ENCODE measurements at places on chromosomes 11 and 22.

DNA sequence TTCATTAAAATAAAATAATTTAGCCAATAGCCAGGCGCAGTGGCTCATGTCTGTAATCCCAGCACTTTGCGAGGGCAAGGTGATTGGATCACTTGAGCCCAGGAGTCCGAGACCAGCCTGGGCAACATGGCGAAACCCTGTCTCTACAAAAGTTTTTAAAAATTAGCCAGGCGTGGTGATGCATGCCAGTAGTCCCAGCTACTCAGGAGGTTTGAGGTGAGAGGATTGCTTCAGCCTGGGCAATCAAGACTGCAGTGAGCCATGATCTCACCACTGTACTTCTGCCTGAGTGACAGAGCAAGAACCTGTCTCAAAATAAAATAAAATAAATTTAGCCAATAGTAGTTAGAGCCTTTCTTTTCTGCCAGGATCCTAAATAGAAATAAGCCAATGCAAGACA is 12.2 kb downstream of the HPS5 start:
- no peak for DNase-seq

- DNase-seq: no peak
Observed at GRCh38 chr11:28461338-28461737, 353.1 kb downstream of the METTL15 start.

DNA sequence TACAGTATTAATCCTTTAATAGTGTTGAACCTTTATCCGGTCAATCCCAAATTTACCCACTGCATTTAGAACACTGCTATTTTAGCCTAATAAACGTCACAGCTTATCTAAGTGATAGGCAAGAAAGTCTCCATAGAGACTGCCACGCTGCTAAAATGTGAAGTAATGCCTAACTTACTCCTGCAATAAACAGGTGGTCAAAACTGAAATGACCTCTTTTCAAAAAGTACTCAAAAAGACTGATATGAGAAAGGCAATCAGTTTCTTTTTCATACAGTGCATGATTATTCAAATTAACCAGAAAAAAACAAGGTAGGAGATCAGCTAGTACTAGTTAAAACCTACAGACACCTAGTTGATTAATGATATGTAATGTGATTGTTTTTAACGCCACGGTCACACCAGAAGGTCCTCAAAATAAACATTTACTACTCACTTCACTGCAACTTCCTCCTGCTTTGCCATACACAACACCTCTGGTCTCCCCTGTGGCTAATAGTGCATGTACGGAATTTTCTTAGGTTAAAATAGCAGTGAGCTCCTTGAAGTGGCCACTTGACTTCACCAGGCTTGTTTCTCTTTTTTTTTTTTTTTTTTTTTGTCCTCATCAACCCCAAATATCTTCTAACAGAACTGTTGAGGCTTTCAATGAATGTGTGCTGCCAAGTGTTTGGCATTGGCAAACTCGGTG is 8.8 kb downstream of the ATP5MG start:
- no peak for DNase-seq

DNA sequence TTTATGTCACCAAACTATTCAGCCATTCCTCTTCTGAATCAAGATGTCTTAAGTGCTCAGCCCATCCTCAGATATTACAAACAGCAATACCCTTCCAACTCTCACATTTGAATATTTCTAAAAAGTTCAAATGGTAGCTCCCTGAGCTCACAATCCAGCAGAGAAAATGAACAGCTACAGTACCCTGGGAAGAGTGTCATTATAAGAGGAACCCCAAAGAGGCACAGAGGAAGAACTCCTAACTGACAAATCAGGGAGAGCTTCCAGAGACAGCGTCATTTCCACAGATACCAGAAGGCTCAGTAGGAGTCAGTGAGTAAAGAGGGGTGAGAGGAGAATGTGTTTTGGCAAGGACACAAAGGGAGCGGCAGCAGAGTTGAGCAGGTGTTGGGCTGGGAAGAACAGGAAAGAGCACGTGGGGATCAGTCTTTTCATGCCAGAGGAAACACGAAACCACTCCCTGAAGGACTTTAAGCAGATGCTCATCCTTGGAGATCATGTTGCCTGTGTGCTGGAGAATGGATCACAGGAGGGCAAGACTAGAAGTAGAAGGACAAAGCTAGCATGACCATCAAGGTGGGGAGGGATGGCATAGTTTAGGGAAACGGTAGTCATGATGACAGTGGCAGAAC is 4.3 kb downstream of the CLTCL1 start:
- DNase-seq: peak; percentile 76

DNA sequence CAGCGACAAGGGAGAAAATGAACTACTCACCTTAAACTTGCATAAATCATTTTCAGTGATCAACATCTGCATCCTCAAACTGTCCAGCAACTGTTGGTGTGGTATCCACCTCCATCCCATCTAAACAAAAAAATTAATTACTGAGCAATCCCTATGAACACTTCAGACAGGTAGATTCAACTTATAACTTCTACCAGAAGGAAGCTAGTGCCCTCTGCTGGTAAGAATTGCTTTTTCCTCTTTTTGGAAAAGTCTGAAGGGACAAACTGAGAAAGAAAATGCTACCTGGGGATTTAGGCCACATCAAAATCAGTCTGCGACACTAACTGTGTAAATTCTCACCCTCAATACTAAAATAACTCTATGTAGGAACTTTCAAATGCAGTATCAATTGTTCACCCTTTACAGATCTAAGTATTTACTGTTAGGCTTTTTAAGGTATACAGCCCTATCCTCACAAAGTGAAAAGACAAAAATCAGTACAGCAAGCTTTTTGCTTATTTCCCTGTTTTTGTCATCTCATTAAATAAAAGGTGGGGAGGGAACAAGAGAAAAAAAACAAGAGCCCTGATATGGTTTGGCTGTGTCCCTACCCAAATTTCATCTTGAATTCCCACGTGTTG is 17.9 kb downstream of the CLNS1A start:
- peak; percentile 55 for DNase-seq

DNA sequence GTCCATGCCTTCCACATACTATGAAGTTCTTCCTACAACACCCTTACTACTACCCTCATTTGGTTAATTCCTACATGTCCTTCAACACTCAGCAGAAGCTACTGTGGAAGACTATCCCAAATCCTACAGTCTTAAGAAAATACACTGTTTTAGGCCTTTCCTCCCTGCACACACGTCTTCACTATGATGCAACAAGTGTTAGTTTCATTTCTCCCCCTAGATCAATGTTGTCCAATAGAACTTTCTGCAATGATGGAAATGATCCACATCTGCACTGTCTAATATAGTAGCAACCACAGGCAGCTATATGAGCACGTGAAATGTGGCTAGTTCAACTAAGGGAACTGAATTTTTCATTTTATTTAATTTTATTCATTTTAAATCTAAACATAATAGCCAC is 46.7 kb upstream of the CCDC34 start:
- DNase-seq: no peak

DNA sequence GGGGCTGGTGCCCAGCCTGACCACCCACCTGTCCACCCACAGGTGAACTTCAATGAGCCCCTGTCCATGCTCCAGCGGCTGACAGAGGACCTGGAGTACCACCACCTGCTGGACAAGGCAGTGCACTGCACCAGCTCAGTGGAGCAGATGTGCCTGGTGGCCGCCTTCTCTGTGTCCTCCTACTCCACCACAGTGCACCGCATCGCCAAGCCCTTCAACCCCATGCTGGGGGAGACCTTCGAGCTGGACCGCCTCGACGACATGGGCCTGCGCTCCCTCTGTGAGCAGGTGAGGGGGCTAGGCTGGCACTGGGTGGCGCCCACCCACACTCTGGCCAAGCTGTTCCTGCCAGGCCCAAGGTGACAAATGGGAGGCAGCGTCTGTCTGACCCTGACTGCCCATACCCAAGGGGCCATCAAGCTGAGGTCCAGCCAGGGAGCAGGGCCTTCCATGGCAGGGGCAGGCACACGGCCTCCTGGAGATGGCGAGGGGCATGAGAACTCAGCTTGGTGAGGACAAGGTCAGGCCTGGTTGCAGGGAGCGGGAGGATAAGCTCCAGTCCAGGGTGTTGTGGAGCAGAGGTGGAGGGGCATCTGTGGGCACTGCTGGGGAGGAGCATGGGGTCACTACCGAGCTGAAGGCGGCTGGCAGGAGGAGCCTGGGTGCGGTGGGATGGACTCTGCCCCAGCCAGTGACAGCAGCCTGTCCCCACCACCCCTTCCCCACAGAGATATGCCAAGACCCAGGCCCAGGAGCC is 77.7 kb downstream of the MORC2 start:
- DNase-seq: no peak

GRCh38 chr11:59437770-59438169 is 1.5 kb downstream of the OR5A1 start:
- DNase-seq: no peak

DNA sequence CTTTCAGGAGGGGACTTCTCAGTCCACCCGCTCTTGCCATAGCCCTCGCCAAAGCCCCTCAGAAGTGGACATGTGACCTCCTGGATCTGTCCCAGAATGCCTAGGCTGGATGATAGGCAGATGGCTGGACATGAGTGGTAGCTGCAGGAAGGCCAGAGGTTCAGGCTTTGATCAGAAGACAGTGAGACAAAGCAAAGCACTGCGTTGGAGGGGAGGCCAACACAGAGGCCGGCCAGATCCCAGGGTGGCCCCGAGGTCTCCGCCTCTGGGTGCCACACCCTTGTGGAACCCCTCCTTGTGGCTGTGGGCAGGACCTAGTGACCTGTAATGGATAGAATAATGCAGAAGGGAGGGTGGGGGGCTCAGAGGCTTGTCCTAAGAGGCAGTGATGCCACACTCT is 147.6 kb downstream of the OPCML start:
- no peak for DNase-seq

DNA sequence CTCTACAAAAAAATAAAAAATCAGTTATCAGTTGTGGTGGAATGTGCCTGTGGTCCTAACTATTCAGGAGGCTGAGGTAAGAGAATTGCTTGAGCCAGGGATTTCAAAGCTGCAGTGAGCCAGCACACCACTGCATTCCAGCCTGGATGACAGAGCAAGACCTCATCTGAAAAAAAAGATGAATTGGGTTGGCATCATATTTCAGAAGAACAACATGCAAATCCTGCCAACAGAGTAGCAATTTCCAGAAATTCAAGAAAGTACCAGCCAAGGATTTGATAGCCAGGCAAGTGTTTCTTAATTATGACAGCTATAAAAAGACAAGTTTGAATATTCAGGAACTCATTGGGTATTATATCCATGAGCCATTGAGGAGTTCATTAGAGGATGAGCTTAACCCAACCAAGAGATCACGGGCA is 75.2 kb downstream of the USP47 start:
- DNase-seq: no peak
